Right renal cortex interstitium (tissue), 3 donors: ENCODE measurements at places on chromosomes 5 and 9. TPM values are rescaled to one million over a fixed set of nuclear protein-coding genes. Genes with fewer than 3 reads are reported as not detected.

DNA sequence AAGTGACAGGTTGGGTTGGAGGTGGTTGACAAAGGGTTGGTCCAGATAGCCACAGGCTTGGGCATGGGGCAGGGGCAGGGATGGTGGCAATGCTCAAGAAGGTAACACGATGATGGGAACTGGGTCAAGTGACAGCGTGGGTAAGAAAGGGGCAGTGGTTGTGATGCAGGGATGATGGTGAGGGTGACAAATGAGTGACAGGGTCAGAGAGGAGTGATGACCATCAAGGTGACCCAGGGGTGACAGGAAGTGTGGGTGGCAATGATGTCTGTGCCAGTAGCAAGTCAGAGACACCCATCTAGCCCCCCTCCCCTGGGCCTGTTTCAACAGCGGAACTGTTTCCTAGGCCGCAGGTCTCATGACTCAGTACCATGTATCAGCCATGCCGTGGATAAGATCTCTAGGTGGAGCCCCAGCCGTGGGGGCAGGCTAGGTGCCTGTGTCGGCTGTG, 20.5 kb downstream of the AQP3 start:
- no peak for DNase-seq

Gene ARHGEF28
- polyA plus RNA-seq, result 50.6 TPM

Gene HK3
- 0.38 TPM for polyA plus RNA-seq

Gene TLX3
- polyA plus RNA-seq, result not detected

DNA sequence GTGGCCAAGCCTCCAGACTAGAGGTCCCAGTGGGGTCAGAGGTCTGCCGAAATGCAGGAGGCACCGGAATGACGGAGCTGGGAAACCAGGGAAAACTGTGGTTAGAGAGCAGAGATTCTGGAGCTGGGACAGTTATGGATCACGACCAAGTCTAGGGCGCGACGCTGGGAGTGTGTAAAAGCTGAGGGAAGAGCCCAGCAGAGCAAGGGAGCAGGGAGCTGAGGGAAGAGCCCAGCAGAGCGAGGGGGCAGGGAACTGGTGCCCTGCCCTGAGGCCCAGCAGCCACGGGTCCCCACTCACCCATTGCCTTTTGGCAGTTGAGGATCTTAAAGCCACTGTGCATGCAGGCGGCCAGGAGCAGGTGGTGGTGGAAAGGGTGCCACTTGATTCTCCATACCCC, 12.5 kb downstream of the MRPL41 start:
- DNase-seq, result no peak

DNA sequence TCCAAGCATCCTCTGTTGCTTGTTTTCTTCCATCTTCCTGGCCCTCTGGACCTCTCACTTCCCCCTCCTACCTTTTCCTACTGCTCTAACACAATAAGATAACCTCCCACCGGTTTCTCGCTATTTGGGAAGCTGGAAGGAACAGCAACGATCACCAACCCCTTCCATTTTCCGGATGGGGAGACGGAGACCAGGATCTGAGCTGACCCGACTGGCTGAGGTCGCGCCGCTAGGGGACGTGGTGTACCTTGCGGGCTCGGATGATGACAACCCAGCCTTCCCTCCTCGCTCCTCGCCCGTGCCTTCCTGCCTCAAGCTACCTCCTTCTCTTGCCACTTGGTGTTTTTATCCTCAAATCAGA, 1.9 kb downstream of the LPAR1 start:
- no peak for DNase-seq

DNA sequence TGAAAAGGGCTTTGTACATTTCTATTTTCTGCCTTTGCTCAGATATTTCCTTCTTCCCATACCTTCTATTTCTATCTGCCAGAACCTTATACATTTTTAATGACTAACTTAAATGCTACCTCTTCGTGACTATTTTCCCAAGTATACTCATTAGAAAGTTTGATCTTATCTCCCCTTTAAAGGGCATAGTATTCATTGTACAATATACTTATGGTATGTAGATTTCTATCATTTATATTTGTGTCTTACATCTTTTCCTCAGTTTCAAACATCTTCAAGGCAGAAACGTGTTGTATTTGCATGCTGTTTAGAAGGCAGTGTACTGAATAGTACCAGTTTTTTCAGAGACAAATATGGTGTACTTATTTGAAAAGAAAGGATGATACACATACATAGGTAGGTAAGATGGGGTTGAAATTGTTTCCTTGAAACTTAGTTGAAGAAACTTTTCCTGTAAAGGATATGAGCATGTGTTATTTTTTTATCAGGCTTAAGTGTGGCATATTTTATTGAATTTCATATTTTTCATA, 518.1 kb upstream of the NUDT12 start:
- DNase-seq, result no peak

- DNase-seq, result no peak
Observed at GRCh38 chr5:132087176-132087575, 13.6 kb downstream of the CSF2 start.

GRCh38 chr9:86575825-86576525, 221.8 kb upstream of the TUT7 start:
- DNase-seq, result no peak

DNA sequence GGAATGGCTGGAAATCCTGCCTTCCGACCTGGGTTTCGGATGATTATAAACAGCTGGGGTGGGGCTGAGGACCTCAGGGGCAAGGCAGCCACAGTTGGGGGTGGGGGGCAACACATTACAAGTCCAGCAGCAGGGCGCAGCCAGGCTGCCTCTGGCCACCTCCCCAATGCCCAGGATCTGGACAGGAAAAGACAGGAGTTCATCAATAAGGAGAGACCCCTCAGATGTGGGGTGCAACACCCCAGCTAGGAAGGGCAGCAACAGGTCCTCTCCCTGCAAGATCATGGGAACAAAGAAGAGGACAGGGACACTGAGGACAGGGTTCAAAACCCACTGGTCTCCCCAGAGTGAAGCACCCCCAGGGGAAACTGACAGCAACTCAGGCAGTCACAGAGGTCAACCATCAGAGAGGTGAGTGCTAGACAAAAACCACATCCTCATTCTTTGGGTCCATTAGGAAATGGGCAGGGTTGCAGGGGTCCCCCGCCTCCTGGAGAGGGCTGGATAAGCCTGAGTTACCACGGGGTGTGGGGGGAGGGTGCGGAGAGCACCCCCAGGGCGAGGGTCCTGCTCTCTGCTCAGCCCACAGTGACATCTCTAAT, 33.5 kb downstream of the SEMA4D start:
- DNase-seq, result no peak

DNA sequence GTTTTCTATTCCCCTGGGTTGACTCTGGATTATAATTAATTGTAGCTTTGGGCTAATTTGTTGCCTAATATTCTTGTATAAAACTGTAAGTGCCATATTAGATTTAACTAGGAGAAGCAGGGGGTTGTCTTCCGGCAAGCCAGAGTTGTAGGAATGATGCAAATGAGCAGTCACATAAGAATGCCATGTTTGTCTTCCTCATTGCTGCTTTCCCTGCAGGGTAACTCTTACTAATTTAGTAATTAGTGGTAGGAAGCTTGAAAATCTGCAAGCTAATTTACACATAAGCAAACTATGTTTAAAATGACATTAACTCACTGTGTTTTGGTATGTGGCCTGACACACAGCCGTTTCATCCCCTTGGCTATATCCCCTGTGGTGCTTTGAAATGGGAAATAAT, 527.8 kb downstream of the KCTD16 start:
- DNase-seq, result no peak

Gene NAIP
- polyA plus RNA-seq, result 18.1 TPM

- DNase-seq, result no peak
Observed at GRCh38 chr5:15927710-15928380, 251.7 kb downstream of the MARCHF11 start.

Gene BAAT
- polyA plus RNA-seq, result 0.44 TPM

DNA sequence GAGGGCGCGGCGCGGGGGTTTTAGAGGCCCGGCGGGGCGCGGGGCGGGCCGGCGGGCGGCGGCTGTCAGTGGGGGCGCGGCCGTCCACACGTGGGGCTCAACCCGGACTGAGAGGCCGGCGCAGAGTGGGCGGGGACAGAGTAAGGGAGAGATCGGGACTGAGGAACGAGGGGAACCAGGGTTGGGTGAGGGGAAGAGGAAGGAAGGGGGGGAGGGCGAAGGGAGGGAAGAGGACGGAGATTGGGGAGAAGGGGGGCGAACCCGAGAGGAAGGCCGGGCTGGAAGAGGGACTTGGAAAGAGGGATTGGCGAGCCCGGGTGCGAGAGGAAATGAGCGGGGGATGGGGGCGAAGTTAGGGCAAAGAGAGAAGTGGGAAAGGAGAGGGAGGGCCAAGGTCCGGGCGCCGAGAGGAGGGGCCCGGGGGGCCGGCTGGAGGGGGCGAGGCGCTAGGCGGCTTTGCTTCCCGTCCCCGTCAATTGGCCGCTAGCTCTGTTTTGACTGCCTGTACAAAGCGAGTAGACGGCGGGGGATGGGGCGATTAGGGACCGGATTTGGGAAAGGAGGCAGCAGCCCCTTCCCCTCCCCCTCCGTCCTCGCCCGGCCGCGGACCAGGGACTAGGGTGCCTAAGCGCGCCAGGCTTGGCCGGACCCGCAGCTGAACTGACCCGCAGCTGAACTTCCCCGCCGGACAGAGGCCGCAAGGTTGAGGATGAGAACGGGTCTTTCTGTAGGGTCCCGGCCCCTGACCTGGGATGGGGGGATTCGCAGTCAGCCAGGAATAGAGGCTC, 399 bp upstream of the FBN2 start:
- no peak for DNase-seq

- DNase-seq, result no peak
Observed at GRCh38 chr5:32909207-32909606, 198.1 kb downstream of the NPR3 start.

DNA sequence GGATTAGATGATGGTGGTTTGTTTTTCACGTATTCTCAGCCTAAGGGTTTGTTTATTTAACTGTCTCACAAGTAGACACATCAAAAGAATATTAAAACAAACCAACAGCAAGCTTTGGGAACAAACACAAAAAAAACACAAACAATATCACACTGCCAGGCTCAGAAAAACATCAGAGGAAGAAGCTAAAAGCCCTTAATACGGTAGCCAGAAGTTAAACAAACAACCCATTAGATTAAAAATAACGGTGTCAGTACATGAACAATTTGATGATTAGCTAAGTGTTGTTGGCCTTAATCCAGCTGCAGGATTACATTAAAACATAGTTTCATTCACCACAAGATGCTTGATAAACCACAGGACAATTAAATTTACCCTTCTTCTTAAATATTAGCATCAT, 15.9 kb upstream of the DMRT2 start:
- DNase-seq, result no peak

DNA sequence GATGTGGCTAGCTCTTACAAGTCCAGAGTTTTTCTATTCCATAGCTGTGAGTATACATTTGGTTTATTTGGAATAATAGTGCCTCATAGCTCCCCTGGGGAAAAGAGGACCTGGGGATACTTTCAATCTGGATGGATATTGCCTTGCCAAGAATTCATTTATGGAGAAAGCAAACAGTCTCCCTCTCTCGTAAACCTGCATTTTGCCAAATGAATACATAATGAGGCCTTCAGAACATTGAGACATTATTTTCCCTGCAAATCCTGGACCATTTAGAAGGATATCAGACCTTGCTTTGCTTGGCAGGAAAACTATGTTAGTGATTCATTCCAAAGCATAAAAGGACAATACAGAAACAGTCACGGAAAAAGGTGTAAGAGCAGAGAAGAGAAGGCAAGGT, 569.6 kb upstream of the BRINP1 start:
- DNase-seq, result no peak

- DNase-seq, result no peak
Observed at GRCh38 chr9:130530938-130531337, 48.4 kb upstream of the FUBP3 start.

DNA sequence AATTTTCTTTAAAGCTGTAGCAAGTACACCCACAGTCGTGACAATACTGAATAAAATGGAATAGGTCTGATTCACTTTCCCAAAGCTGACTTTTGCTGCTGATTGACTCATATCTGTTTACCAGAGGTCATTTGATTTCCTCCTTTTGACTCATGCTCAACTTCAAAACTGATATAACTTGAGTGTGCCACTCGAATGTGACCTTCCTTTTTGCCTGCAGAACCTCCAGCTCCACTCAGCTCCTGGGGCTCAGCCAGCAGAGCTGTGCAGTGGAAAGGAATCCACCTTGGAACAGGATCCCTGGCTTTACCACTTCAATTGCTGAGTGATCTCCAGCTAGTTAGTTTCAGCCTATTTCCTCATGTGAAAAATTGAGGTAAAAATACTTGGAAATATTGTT, 84.1 kb downstream of the FEM1C start:
- no peak for DNase-seq

Gene SLCO6A1
- polyA plus RNA-seq, result not detected

DNA sequence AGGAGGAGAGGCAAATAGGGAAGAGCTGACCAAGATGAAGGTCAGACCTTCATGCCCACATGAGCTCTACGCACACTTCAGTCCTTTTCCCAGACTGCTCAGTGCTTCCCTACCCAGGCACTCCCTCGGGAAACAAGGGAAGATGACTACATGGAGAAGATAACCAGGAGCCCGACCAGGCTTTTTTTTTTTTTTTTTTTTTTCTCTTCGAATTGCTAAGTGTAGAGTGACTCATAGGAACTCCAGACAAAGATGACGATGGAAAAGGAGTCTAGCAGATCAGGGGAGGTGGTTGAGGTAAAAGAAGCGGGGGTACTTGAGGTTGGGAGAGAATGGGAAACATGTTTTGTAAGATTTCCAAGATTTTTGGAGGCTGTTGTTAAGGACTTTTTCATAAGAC, 526.1 kb downstream of the BNC2 start:
- DNase-seq, result no peak
